Foreskin fibroblast (primary cell): ENCODE measurements at places on chromosomes 12 and 14.

DNA sequence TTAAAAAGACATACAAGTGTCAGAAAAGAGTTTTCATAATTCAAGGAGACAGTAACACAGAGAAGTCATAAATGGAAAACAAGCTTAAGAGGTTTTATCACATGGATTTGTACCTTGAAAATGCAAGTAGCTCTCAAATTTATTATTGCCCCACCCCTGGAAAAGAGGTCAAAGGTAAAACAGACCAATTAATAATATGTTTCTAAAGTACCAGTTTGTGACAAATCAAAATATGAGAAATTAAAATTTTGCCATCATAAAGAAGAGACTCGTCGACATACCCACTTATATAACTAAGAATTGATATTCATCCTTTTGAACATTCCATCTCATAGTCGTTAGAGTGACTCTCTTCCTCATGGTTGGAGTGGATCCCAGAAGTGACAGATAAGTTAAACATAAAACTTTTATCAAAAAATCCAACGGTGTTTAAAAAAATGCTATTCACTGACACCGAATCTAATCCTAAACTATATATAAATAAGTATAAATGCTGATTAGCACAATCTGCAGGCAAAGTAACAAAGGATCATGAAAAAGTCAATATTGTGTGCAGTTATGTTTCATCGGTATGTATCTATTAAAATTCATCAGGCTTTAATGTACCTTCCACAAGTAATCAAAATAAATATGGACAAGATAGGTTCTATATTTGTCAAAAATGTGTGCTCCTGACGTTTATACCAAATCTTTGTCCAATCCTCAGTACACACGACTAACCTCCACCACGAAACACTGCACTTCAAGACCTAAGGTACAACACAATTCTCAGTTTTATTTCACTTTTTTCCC is 2.3 kb downstream of the CORO1C start:
- DNase-seq = peak; percentile 44

DNA sequence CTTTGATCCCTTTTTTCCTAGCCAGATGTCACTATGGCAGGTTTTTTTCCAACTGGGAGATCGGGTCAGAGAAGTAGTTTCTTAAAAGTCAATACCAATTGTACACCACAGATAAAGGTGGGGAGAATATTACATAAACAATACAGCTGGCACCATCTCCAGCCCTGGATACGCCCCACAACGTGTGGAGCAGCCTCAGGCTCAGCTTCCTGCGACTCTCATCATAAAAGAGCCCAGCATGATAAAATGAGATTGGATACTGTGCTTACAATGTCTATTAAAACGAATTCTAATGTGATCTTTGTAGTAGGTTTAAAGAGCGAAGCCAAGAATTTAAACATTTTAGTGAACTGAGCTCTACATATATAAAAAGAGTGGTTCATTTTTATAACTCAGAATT is 21.5 kb downstream of the EFCAB11 start:
- no peak for DNase-seq

- DNase-seq = no peak
Observed at GRCh38 chr12:98513379-98514322, 1.7 kb upstream of the TMPO start.

GRCh38 chr12:117347588-117347987 is 13.8 kb downstream of the NOS1 start:
- DNase-seq = no peak

GRCh38 chr14:52078095-52078531 is 9.3 kb upstream of the NID2 start:
- DNase-seq = peak; percentile 81

- DNase-seq = no peak
Observed at GRCh38 chr14:79279645-79280597, 931.4 kb downstream of the DIO2 start.

GRCh38 chr14:92512807-92513203 is 776 bp upstream of the RIN3 start:
- DNase-seq = no peak

DNA sequence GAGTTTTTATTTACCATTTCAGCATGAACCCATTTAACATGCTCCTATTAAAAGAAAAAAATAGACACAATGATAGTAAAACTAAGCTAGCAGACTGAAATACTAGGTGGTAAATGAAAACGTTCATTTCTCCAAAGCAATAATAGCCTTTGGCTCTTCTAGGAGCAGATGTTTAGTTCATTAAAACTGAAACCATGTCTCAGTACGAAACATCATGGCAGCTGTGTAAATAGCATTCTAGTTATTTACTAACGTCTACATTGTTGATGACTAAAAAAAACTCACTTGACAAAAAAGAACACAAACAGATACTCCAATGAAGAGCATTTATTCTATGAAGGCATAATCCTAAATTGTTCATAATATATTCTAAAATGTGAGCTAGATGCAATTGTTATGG is 17.9 kb downstream of the RECQL start:
- DNase-seq = no peak

GRCh38 chr12:96980991-96981414 is 73.9 kb downstream of the NEDD1 start:
- peak; percentile 81 for DNase-seq

GRCh38 chr14:100131181-100131580 is 28.3 kb downstream of the DEGS2 start:
- no peak for DNase-seq

- no peak for DNase-seq
Observed at GRCh38 chr12:3614806-3615466, 123.9 kb downstream of the PRMT8 start.

- DNase-seq = peak; percentile 46
Observed at GRCh38 chr12:85179680-85180270, 100.2 kb upstream of the ALX1 start.

DNA sequence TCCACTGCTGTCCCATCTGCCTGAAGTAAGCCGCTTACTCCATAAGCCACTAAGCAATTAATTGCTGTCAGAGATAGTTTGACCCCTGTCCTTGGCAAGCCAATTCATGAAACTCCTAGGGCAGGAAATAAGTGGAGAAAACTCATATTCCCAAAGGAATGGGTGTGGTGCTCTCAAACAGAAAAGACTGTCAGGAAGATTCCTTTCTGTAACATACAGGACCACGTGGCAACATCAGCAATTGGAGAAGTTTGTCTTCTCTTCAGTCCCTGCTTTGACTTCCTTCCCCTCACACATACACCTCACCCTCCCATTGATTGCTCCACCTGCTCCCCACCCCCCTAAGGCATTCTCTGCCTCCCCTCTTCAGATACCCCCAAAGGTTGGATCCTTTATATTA is 36.2 kb upstream of the MDM1 start:
- no peak for DNase-seq

DNA sequence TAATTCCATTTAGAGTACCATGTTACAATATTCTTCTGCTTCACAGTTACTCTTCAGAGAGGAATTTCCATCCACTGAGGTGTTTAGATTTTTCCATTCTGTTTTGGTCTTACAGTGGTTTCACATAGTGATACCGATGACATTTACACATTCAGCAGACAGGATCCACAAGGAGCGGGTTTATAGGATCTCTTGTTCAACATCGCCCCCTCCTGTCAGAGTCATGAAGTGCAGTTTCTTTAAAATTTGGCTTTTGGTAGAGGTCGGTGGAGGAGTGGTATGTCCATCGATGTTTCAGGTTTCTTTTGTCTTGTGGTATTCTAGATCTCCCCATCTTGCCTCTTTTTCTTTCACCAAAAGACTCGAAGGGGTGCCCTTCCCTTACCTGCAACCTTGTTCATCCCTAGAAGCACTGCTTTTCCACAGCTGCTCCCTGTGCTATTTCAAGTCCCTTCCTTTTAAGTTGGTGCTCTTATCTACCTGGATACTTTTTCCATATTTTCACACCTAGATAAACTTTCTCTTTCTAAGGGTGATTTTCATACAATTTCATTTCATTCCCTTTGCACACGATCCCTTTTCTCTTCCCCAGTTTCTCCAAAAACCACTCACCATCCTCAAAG is 181.3 kb downstream of the ITPR2 start:
- peak; percentile 74 for DNase-seq

- peak; percentile 74 for DNase-seq
Observed at GRCh38 chr12:49187184-49187583, 1.7 kb downstream of the TUBA1A start.

DNA sequence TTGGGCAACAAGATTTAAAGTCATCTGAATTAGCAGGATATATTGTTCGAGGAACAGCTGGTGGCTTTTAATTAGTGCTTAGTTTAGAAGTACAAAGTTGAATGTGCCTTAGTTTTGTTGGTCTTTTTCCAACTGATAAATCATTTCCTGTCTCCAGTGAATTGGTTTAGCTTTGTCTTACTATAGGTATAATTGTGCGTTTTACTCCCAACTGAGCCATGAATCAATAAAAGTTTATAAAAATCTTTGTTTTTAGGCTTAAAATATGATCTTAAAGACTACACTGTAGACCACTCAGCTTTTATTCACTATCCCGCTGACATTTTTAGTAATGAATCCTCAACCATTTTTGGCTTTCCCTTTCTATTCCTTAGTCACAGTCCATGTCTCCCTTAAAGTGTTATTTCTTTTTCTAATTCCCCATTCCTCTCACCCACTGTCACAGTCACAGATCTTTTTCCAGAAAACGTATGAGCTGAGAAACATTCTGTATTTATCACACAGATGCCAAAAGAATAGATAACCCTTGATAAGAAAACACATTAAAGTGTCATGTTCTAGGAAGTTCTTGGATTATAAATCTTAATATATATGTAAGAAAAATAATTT is 34.0 kb upstream of the ALG10 start:
- no peak for DNase-seq

DNA sequence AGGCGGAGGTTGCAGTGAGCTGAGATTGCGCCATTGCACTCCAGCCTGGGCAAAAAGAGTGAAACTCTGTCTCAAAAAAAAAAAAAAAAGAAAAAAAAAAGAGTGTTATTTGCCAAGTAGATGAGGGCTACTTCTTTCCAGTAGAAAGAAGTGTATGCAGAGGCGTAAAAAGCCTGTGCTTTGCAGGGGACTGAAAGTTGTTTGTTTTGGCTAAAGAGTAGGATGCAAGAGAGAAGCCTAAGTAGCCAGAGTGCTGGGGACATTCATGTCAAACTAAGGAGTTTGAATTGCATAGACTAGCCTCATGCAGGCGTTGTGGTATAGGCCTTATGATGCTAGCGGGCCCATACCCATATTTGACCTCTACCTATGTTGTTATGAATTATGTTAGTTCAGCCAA is 9.5 kb downstream of the HSD17B6 start:
- no peak for DNase-seq

- no peak for DNase-seq
Observed at GRCh38 chr12:8941691-8942478, 7.6 kb downstream of the M6PR start.

- no peak for DNase-seq
Observed at GRCh38 chr14:21048638-21049037, 6.5 kb downstream of the RNASE7 start.

- no peak for DNase-seq
Observed at GRCh38 chr14:70201994-70202393, 13.2 kb upstream of the SLC8A3 start.

DNA sequence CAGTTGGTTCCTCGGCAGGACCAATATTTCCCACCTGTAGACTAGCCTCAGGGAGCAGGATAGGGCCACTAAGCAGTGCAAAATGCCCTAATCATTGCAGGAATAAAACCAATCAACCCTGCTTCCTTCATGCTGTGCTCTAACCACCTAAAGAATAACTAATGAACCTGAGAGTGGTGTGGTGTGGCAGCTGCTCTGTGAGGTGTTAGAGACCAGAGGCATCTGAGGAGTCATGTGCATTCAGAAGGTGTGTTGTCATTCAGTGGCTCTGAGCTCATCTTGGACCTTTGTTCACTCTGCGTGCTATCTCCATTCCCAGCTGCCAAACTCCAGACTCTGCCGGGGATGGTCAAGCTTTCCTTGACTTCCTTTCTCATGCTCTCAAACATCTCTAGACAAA is 136.7 kb upstream of the EGLN3 start:
- DNase-seq = no peak

DNA sequence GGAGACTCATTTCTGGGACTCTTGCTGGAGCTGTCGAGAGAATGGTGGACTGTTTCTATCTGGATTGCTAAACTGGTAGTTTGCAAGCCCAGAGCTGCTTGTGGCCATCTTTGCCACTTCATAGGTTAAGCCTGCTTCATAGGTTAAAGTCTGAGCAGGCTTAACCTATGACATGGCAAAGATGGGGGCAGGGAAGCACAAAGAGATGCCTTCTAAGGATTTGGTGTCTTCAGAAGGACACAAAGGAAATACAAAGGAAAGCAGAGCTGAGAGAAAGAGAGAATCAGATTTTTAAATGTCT is 78.4 kb upstream of the MAX start:
- DNase-seq = no peak

GRCh38 chr12:72365151-72365550 is 93.0 kb downstream of the TRHDE start:
- no peak for DNase-seq

GRCh38 chr12:8993827-8994226 is 4.5 kb downstream of the KLRG1 start:
- DNase-seq = no peak

DNA sequence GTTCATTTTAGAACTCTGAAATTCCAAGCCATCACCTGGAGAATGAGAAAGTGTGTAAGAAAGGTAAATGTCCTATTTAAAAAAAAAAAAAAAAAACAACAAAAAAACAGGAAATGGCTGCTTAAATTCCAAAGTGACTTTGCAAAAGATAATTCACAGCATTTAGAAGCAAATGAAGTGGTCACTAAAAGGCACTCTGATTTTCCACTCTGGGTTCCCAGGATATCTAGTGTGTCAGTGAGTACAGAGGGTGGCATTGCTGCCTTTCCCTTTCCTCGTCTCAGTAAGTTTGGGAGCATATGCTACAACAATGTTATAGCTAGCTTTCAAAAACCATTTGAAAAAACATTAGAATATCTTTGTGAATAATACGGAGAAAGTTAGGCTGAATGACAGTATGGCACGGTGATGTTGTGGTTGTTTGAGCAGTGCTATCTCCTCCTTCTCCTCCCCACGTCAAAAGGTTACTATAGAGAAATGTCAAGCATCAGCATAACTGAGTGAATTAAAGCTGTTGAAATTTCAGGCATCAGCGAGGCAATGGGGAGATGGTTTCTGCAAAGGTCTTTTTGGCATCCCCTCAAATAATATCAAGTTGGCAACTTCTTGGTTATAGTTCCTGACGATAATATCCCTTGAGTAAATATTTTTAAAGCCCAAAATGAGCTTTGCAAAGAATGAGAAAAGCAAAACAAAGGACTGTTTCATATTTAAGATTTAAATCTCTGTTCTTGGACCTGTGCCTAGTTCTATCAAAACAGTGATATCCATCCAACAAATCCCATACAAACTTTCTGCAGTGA is 164.5 kb upstream of the E2F7 start:
- no peak for DNase-seq

GRCh38 chr12:20696181-20696905 is 1.2 kb downstream of the SLCO1C1 start:
- no peak for DNase-seq

DNA sequence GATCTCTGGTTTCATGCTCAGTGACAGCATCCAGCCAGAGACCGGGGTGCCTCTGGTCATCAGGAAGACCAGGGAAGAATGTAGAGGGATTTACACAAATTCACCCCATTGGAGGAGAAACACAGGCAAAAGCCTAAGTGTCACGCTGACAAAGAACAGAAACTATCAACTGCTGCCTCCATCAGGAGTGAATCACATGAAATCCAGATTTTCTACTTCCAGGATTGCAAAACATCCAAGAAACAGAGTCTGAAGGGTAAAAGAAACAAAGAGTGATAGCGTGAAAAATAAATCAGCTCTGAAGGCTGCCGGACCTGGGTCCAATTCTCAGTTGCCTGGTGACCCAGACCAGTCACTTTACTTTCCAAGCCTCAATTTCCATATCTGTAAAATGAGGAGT is 136.1 kb upstream of the MAP1LC3B2 start:
- DNase-seq = peak; percentile 75
